ENCODE measurements at places on chromosomes 3 and 15.

- DNase-seq, result no peak
Measured at GRCh38 chr3:176967522-176967921, 229.8 kb downstream of the TBL1XR1 start.

DNA sequence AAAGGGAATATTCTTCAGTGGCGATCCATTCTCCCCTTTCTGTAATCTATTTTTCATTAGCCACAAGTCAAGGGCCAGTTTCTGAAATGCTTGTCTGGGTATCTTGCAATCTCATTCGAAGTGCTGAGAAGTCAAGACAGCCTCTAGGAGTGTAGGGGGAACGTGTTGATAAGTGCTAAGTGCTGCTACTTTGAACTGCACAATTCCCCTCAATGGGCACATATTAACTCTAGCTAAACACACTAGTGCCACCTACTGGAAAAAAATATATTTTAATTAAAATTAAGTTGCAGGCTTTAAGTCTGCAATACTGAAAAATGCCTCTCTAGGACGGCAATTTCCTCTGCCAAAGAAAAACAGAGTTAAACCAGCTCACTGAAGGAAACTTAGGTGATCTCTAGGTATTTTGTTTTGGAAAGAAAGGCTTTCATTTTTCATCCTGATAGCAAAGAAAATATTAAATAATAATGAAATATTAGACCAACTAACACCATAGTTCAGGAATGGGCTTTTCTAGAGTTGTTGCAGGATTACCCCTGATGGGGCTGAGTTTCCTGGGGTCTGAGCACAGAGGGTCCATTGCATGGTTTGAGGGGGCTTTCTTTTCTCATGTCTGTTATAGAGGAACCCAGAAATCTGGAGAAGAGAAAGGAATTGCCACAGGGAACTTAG, 181.9 kb upstream of the KBTBD8 start:
- DNase-seq, result peak; percentile 5

DNA sequence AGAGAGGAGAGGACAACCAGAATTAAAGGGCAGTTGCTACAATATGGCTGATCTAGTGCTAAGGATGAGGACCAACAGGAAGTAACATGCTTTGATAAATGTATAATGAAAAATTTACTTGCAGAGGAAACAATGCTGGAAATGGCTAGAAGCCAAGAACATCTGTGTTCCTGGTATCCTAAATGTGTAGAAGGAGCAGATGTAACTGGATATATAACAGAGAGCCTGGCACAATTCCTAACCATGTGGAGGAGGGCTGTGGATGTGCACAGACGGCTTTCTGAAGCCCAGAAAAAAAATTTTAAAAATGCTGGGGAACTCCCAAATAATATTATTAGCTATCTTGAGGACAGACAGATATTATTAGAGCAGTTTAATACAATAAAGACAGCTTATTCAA, 159.4 kb upstream of the GBE1 start:
- DNase-seq, result no peak

DNA sequence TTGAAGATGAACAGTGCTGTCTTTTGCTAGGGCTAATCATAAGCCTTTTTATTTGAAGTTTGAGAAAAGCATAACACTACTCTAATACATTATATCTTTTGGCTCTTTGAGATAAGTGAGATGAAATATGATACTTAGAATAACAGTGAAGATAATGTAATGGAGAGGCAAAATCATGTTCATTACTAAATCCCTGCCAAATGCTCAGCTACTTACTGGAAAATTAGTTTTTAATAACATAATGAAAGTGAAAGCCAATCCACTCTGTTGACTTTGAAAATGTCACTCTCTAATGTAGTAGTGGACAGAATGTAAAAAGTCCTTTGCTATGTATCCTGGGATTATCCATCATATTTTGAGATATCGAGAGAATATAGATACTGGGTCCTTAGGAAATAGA, 35.9 kb upstream of the MYH15 start:
- DNase-seq, result no peak

DNA sequence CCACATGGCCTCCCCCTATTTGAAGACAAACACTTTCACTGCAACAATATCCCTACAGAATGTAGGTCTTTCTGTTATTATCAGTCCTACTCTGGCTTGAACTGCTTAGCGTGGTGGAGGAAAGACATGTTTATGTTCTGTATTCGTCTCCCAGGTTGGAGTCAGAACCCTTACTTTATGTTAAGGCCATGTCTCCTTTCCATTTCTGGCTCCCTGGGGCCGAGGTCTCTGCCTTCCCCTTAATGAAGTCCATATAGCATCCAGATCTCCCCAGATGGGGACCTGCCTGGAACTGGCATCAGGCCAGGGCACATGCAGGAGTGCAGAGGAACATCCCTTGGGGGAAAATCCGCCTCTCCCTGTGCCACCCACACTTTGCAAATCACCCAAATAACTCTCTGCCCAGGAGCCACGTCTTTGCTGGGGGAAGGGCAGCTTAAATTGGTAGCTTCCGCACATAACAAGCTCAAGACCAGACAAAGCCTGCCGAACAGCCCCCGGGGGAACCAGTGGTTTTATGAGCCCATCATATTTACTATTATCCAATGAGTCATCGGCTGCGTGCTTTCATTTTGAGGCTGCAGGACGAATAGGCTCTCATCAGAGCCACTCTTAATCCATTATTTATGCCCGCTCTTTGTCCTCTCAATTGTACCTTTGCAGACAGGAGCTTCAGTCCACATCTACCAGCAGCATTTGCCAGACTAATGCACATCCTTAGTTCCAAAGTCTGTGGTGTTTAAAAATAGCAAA, 237.0 kb downstream of the UACA start:
- DNase-seq, result peak; percentile 28

DNA sequence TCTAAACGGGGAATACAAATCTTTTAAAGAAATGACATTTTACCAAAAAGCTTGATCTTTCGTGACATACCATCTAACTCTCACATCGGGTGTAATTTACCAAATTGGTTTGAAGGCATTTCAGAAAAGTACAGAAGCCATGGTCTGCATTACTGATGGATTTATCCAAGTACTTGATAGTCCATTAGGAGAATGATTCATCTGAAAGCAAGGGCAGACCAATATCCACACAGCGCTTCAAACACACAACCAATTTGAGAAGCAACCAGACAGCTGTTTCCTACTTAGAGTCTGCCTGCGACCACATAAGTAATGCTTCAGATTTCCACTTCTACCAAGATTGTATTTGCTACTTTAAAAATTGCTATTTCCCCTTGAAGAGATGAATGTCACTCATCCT, 697.6 kb upstream of the ALCAM start:
- no peak for DNase-seq

GRCh38 chr3:58386626-58387365, 46.8 kb downstream of the PDHB start:
- DNase-seq, result no peak

GRCh38 chr3:149473357-149474249, 894 bp upstream of the TM4SF4 start:
- DNase-seq, result no peak

GRCh38 chr15:88813960-88814359, 10.7 kb downstream of the ACAN start:
- DNase-seq, result no peak

GRCh38 chr15:38260077-38260476, 7.4 kb downstream of the SPRED1 start:
- no peak for DNase-seq

DNA sequence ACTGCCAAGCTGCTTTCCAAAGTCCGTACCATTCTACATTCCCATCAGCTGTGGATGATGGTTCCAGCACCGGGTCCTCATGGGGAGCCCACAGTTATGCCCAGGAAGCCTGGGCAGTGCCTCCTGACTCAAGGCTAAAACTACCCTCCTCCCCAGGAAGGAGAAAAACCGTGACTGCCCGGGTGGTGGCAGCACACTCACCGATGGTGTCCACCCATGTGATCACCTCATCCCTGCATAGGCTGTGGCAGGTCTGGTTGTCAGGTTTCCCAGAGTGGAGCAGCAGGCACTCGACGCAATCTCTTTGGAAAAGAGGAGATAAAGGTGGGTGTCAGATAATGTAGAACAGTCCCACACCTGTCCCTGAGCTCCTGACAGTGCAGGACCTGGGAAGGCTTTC, 38.6 kb downstream of the UMPS start:
- DNase-seq, result no peak

DNA sequence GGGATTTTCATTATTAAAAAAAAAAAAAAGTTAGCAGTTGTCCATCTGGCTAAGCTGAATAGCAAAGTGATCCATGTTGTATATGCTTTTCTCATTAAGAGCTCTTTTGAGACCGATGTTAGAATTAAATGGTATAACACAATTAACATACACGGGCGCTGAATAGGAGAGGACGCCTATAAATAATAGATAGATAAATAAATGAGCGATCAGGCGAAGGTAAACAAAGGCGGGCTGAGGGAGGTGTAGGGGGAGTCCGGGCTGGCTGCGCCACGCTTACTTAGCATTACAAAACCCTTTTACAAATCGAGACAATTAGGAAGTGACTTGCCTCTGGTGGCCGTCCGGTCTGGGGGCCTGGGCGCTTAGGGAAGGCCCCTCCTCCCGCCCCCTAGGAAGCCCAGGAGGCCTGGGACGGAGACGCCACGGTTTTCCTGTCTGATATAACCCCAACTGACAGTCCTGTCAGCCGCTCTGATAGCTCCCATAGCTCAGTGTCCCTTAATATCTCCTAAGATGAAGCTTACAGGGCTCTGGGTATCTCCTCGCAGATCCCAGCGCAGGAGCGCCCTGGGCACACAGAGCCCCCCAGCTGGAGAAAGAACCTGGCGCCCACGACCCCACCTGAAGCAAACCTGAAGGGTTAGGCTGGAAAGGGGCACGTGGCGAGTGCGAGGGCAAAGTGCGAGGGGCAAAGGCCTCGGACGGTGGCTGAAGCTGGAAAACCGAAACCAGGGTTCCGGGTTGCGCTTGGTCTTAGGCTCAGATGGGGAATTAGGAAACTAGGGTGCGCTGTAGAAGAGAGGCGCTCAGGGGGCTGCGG, 3.6 kb downstream of the SOX14 start:
- no peak for DNase-seq

GRCh38 chr15:35078221-35078915, 6.7 kb downstream of the NANOGP8 start:
- DNase-seq, result peak; percentile 25

- DNase-seq, result no peak
Measured at GRCh38 chr15:73141216-73141900, 89.1 kb downstream of the NEO1 start.

DNA sequence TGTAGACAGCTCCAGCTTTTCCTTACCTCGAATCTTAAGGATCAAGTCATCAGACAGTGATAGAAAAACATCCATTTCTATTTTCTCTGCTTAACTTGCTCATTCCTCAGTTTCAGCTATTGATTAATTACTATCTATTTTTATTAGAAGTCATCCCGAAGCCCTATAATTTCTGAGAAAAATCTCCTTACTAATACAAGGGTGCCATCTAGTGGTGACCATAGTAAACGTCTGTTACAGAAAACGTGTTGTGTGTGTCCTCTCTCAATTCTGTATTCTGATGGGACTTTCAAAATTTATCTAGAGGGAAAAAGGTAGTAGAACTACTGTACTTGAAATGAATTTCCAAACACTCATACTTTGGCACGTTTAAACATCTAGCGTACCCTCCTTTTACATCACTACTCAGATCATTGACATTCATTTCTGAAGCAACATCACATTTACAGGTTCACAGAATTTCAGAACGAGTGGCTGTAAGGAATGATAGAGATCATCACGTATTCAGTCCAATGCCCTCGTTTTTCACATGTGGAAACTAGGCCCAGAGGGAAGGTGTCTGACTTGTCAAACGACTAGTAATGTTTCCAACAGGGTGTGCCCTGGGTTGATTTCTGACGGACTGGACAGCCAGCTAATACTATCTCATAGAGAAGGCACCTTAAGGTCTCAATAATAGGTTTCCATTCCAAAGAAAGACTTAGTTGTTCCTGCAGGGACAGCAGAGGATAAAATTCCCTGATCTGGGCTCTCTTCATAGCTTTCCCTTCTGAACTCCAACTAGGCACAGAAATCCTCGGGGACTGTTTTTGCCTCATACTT, 25.6 kb downstream of the HACD2 start:
- peak; percentile 29 for DNase-seq

GRCh38 chr15:39942101-39942752, 8.3 kb downstream of the EIF2AK4 start:
- DNase-seq, result no peak

DNA sequence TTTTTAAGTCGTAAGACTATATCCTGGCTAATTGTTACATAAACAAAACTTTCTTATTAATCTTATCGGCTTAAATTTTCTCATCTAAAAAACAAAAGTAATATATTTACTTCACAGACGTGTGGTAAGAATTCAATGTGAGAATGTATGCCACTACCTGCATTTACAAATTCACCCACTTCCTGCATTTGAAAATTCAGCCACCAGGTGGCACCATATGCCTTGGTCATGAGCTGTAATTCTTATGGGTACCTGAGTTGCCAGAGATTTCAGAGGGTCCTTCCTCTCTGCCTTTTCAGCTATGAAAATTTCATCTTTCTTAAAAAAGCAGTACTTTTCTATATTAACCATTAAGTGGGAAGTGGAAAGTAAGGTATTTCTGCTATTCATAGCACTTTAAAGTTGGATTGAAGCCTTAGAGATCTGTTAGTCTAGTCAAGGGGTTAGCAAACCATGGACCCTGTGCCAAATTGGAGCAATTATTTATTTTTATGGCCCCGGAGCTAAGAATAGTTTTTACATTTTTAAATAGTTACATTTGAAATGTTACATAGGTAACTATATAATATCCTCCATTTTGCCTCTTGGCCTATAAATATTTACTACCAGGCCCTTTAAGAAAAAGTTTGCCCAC, 127.8 kb downstream of the HCN4 start:
- peak; percentile 81 for DNase-seq

DNA sequence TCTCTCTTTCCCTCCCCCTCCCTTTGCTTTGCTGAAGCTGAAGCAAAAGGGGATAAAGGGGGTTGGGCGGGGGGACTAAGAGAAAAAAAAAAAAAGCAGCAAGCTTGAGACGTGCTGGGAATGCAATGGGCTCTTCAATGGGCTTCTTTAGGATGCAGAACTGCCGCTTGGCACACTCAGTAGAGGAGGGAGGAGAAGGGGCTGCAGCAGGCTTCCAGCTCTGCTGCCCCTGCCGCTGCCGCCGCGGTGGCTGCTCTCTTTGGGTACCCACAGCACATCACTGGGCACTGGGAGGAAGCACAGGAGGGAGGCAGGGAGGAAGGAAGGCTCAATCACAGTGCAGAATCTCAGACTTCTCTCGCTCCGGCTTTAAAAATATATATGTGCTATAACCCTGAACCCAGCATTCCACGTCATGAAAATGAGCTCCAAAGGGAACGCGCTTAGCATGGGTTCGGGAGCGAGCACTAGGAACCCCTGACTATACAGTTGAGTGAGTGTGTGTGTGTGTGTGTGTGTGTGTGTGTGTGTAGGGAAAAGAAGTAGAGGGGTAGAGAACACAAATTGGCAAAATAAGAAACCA, 3.5 kb downstream of the SLITRK3 start:
- no peak for DNase-seq

DNA sequence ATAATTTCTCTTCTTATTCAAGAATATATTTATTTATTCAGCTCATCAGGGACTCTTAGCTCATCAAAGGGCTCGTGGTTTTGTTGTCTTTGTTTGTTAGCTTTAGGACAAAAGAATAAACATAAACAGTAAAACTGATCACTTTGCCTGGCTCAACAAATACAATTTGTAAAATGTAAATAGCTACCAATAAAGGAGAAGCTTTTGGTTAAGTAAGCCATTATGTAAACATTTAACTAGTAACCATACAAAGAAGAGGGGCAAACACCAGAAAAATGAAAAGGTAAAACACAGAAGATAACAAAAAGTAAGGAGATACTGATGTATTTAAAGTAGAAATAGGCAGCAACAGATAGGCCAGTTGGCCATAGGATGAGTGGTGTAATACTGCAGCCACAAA, 761.7 kb downstream of the ROBO1 start:
- DNase-seq, result no peak

All from stimulated activated CD4-positive, alpha-beta T cell treated with anti-CD3 and anti-CD28 coated beads, Interleukin-4, amount 100 ng/mL, for 24 hours (primary cell).